AG10803 (cell line): ENCODE measurements at places on chromosomes 11 and 22.

GRCh38 chr11:123392844-123393243 is 37.2 kb upstream of the GRAMD1B start:
- DNase-seq: no peak

- peak; percentile 38 for DNase-seq
These were observed 15.7 kb downstream of the DTX4 start for GRCh38 chr11:59187587-59187986.

DNA sequence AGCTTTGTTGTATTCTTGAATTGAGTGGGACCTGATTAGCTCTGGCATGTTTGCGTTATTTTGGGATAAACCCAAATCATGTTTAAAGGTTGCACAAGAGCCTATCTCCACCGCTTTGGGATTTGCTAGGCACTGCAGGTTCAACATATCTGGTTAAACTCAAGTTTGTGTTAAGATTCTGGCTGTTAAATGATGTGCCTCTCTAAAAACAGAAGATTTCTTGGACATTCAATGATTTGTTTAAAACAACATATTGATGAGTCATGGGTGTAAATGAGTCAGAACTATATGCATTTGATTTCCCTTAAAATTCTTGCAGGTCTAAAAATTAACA is 67.4 kb downstream of the AMOTL1 start:
- no peak for DNase-seq

GRCh38 chr11:93132836-93133235 is 65.0 kb downstream of the SLC36A4 start:
- peak; percentile 4 for DNase-seq

- DNase-seq: no peak
These were observed 19.5 kb upstream of the TPH1 start for GRCh38 chr11:18065572-18065971.

- DNase-seq: peak; percentile 67
These were observed 23.8 kb upstream of the IGSF22 start for GRCh38 chr11:18749681-18750319.

DNA sequence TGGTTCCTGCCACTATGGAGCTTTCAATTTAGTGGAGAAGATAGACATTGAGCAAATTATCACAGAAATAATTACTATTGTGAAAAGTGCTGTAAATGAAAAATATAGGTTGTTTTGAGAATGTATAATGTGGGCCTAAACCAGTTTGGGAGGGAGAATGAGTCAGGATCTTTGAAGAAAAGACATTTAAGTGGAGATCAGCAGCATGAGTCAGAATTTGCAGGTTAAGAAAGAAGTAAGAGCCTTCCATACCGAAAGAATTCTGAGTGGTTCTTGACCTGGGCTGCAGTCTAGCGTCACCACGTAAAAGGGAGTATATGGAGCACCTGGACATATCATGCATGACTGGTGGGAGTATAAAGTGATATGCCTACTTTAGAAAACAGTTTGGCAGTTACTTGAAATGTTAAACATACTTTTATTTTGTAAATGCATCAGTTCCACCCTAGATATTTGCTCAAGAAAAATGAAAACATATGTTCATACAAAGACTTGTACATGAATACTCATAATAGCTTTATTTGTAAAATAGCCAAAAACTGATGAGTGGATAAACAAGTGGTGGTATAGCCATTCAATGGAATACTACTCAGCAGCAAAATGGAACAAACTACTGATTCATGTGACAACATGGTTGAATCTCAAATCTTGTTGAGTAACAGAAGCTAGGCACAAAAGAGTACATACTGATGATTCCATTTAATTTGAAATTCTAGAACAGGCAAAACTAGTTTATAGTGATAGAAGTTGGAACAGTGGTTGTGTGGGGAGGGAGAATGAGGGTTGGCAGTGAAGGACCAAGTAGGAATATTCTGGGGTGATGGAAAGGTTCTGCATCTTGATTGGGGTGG is 99.2 kb downstream of the STIM1 start:
- no peak for DNase-seq

DNA sequence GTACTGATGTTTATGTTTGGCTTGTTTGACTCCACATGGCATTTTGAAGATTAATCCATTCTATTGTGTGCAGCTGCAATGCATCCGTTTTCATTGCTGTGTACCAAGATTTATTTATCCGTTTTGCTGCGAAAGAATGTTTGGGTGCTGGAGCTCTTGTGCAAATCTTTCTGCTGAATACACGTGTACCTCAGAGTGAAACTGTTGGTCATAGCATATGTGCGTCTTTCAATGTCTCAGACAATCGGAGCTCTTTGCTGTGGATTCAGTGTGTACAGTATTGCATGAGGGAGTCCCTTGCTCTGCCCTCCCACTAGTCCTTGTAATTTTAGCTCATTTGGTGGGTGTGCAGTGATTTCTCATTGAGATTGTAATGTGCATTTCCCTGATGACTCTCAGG is 545.4 kb downstream of the TBC1D22A start:
- DNase-seq: peak; percentile 56

DNA sequence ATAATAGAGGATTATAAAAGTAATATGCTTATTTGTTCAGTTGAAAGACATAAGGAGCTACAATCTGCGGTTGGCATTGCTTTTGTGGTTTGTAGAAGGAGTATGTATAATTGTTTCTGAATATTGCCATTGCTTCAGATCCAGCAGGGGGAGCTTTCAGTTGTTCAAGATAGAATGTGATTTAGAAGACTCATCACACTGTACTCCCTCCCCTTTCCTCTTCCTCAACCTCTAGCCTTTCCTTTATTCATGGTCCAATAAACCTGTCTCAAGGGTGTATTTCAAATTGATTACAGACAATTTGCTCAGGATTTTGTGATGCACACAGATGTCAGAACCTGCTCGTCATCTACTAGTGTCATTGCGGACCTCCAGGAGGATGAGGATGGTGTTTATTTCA is 9.8 kb downstream of the PRMT3 start:
- peak; percentile 69 for DNase-seq

- no peak for DNase-seq
These were observed 78.6 kb downstream of the MAML2 start for GRCh38 chr11:96264364-96264763.

DNA sequence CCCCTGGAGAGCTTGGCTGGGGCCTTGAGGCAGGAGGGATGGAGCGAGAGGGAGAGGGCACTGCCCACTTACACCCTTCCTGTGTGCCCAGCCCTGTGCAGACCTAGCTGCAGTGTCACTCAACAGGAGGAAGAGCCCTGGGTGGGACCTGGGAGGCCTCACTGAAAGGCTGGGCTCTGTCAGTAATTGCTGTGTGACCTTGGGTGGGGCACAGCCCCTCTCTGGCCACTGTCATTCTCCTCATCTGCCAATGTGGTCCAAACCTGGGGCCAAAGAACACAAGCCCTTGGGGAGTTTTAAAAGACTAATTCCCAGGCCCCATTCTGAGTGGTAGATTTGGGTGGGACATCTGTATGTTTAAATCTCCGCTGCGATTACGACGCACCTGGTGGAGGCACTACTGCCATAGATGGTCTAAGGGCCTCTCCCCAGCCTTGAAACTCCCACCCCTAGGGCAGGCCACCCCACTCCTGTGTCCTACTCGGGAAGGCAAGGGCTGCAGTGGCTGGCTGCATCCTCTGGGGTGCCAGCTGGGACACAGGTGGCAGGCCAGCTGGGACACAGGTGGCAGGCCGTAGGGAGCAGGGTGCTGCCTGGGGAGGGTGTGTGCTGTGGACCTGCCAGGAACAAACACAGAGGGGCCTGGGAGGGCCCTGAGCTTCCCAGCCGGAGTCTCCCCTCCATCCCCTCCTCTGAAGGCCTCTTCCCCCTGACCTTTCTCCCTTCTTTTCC is 12.3 kb upstream of the SOX10 start:
- no peak for DNase-seq

GRCh38 chr11:65934014-65934413 is 11.3 kb upstream of the TSGA10IP start:
- DNase-seq: no peak

GRCh38 chr11:65017937-65018336 is 4.0 kb downstream of the ARL2 start:
- no peak for DNase-seq

GRCh38 chr22:38505541-38506117 is 482 bp downstream of the DDX17 start:
- DNase-seq: peak; percentile 78

GRCh38 chr11:8019314-8020243 is 32.4 kb downstream of the EIF3F start:
- peak; percentile 36 for DNase-seq

DNA sequence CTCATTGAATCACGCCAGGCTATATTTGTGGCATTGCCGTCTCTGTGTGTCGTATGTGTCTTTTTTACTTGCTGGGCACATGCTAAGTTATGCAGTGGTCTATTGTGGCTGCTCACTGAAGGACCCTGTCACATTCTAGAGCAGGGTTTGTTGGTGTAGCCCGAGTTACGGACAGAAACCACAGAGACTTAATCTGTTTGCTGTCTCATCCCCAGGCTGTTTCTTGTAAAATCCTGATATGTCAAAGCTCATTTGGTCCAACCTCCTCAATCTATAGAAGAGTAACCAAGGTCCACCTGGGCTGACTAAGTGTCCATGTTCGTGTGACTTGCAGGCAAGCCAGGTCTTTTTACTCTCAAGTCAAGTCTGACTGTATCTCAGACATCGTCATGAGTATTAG is 5.0 kb downstream of the DPF2 start:
- DNase-seq: no peak

GRCh38 chr11:75383246-75383645 is 16.1 kb upstream of the RPS3 start:
- no peak for DNase-seq

DNA sequence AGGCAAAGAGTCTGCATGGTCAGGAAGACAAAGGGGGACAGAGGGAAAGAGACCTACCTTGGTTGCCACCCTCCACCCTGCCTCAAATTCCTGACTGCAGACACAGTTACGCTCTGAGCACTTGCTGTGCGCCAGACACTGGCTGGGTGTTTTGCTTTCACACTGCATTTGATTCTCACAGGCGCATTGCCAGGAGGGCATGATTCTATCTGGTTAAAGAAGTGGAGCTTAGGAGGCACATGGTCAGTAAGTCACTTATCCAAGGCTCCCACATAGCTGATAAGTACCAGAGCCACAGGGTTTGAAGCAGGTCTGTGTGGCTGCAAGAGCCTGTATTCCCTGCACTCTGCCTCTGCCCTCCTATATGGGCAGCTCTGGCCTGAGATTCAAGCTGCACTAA is 103.9 kb downstream of the TIMP3 start:
- no peak for DNase-seq

DNA sequence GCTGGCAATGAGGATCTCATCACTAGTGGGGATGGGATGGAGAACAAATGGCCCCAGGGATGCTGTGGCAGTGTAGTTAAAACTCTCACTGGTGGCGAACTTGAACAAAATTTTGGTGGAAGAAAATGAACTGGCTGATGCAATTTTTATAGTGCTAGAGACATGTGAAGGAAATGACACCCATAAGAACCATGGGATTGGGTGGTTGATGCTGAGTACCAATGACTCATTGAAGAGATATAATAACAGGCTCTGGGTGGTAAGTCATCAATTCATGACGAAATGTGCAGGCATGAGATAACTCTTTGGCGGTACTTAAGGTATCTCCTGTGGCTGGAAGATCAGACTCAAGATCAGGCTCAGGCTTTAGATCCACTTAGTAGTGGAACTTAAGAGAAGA is 172.9 kb upstream of the DDI1 start:
- DNase-seq: peak; percentile 67

GRCh38 chr11:29996016-29996415 is 20.8 kb downstream of the KCNA4 start:
- DNase-seq: no peak

DNA sequence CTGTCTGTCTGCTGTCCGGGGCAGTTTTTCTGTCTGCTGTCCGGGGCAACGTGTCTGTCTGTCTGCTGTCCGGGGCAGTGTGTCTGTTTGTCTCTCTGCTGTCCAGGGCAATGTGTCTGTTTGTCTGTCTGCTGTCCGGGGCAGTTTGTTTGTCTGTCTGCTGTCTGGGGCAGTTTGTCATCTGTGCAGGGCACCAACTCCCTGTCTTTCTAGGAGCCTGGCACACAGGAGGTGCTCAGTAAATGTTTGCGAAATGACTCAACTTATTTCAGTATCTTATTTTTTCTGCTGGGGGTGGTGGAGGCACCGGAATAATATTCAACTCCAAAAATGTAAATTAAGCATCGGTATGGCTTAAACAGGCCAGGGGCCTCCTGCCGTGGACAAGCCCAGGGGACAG is 12.0 kb upstream of the TTLL12 start:
- no peak for DNase-seq

DNA sequence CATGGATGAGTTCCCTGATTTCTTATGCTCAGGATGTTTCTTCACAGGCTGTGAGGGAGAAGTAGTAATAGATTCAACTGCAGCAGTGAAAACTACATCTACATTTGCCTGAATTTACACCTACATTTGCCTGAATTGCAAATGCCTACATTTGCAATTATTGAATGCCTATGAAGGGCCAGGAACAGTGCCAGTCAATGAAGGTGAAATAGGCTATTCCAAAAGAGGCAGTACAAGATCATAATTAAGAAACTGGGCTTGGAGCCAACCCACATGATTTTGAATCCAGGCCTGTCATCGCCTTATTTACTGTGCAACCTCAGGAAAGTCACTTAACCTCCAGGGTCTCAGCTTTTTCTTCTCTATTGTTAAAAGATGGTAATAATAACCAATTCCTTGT is 1353.3 kb downstream of the FAM181B start:
- no peak for DNase-seq

- no peak for DNase-seq
These were observed 57.5 kb upstream of the PITPNB start for GRCh38 chr22:27976586-27976985.

GRCh38 chr11:1931341-1932104 is 12.0 kb downstream of the TNNT3 start:
- no peak for DNase-seq

GRCh38 chr11:122253589-122254231 is 137.7 kb upstream of the BLID start:
- DNase-seq: peak; percentile 76

DNA sequence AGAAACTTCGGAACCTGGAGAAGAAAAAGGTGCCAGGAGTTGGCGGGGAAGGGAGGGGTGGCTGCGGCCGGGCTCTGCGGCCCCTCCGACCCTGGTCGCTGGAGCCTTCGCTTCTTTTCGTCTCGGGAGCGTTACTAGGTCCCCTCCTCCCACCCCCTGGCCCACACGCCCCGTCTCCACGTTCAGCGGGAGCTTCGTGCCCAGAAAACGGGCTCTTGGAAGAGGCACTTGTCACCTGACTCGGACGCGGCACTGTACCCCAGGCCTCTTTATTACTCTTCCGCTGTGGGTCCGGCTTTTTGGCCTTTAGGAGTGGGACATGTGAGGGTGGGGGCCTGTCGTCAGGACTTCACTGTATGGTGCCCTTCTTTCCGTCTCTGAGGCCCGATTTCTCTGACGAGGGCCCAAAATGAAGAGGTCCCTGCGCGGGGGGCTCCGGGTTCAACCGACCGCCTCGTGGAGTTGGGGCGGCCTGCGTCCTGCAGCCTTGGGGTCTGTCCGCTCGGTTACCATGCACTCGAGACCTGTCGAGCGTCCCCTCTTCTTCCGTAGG is 1.2 kb downstream of the CAPRIN1 start:
- no peak for DNase-seq

DNA sequence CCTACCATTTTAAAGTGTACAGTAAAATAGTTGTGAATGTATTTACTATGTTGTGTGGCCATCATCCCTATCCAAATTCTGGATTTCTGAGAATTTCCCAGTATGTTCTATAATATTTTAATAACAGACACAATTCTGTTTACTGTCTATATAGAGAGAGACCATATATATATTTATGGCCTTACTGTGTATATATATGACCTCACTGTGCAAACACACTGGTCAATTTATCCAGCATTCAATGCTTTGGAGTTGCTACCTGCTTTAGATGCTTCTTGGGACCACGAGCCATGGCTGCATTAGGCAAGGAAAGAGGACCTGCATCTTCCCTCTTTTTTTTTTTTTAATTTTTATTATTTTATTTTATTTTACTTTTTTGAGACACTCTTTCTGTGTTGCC is 40.2 kb downstream of the SWAP70 start:
- DNase-seq: no peak
